Sciatic nerve (tissue), 2 donors: ENCODE measurements at places on chromosomes 3 and 15. TPM values are rescaled to one million over a fixed set of nuclear protein-coding genes. Genes with fewer than 3 reads are reported as not detected.

DNA sequence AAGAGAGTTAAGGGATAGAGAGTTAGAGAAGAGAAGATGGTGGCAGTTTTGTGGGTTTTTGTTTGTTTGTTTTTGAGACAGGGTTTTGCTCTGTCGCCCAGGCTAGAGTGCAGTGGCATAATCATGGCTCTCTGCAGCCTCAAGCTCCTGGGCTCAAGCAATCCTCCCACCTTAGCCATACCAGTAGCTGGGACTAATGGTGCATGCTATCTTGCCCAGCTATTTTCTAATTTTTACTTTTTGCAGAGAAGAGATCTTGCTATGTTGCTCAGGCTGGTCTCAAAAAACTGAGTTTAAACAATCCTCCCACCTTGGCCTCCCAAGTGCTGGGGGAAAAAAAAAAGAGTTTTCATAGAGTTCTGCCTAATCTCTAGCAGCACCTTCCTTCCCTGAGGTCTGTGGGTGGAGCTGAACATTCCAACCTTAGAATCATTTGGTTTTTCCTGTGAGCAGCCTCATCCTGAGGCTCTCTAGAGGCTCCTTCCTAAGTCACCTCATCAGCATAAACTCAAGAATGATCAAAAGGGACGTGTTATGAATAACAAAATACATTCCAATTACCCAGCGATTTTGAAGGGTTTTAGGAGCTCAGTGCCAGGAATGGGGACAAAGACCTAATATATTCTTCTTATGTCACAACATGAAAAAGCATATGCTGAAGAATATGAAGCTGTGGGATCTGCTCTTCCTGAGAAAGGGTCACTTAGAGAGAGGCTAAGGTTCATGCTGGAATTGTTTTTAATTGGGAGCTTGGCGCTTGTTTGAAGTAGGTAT, 180.6 kb downstream of the LSAMP start:
- no peak for DNase-seq

DNA sequence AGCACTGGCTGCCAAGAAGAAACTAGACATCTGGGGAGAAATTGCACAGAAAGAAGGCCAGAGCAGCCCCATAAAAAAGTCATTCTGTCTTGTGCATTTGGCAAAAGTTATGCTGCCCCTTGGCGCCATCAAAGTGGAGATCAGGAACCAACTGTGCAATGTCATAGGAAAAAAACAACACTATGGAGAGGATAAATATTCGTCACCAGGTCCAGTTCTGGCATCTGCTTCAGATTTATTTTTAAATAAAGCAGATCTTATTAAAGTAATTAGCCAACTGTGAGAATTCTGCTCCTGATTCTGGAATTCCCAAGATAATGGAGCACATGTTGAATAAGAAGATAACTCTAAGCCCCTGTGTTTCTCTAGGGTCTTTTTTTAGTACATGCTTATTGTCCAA, 500.0 kb upstream of the IL12A start:
- no peak for DNase-seq

DNA sequence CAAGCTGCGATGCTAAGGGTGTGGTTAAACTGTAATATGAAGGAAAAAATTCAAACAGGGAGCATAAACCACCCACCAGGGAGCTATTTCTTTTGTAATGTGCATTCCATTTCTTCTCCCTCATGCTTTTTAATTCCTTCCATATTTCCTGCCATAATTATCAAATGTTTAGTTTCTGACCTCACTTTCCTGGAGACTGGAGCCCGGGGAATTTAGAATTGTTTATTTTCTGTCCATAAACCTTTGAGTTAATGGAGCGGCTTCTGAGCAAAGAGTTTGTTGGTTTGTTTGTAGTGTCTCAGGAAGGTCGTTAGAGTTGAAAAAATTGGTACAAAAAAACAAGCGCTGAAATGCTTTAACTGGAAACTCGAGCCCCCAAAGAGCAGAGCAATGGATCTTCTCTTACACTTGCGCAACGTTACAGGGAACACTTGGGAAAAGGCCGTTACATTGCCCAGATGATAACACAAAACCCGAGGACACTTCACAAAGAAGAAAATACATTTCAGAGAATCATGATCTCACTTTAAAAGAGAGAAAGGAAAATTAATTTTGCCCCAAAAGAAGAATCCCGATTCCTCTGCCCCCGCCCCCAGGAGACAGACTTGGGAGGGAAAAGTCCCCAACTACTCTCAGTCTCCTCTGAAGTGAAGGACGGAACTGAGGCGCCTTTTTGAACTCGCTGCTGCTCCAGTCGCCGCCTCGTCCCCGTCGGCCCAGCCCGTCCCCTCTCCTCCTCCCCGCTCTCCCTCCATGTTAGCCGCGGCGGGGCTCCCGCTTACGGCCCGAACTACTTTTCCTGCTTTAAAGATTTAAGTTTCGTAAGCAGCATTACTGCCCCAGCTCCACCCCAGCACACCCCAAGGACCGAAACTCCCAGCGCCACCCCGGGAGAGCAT, 842 bp downstream of the FSTL1 start:
- peak; percentile 73 for DNase-seq

- DNase-seq: no peak
These were observed 19.1 kb downstream of the GPR160 start for GRCh38 chr3:170056710-170057454.

DNA sequence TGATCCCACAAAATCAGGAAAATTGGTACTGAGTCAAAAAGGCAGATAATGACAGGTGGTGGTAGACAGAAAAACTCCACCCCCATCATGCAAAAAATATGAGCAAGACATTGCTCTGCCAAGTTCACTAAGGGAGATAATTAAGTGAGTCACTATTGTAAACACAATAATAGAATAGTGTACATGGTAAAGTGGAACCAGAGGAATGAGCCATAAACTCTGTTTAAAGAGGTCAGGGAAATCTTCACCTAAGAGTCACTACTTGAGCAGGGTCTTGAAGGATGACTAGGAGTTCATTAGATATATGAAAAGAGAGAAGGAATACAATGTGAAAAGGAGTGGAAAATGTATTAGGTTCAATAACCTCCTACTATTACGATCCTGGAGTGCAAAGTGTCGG, 213.4 kb upstream of the PEX5L start:
- no peak for DNase-seq

GRCh38 chr3:119681279-119681678, 4.1 kb upstream of the COX17 start:
- no peak for DNase-seq

- no peak for DNase-seq
These were observed 14.9 kb upstream of the LEKR1 start for GRCh38 chr3:156811089-156811862.

DNA sequence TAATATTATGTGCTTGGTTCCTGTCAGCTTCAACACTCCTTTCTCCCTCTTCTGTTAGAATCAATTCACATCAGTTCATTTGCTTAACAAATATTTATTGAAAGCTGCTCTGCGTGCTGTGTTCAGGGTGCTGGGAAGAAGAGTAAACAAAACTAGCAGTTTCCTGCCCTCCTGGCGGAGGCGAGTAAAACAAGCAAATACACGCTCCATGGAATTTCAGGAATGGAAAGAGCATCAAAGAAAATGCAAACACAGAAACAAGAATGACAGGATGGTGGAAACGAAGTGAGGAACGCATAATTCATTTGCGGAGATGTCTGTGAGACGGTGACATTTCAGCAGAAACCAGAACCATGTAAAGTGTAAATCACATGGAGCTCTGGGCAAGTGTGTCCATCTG, 49.4 kb upstream of the SPTSSB start:
- DNase-seq: no peak

DNA sequence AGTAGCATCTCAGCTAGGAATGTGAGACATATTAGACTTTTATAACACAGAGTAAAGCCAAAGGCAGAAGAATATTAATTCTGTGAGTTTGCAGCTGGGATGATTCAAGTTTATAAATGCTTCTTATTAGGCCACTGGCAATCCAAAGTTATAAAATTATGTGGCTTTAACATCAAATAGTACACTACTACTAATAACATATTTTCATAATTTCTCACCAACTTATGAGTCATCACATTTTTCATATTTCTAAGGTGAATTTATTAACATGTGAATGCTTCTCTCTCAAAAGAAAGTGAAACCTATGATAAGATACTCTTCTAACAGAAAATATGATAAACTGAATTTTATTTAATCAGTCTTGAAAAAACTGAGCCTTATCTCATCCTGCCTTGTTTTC, 1348.2 kb upstream of the ALCAM start:
- no peak for DNase-seq

DNA sequence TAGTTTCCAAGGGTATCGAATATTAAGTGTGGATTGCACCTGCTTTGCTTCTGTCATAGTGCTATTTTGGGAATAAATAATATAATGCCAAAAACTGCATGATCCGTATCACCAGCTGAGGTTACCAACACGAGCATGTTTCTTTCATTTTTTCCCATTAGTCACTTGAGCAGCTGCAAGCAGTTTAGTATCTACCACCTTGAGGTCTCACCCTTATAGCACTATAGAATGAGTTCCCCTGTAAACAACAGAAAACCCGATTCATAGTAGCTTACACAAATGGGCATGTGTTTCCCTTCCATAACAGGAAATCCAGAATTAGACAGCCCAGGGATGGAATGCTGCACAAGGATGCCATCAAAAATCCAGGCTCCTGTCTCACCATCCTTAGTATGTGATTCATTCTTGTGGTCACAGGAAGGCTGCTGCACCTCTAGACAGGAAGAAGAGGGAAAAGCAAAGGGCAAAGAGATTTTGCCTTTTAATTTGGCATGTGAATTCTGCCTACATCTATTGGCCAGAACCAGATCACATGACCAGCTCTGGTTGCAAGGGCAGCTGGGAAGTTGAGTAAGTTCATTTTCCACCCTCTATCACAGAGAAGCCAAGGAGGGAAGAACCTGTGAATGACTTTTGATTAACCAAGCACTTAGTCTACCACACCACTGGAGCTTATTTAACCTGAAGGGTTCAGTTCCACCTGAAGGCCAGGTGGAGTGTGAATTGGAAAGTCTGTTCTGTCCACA, 91.3 kb upstream of the SLC25A36 start:
- DNase-seq: no peak

- no peak for DNase-seq
These were observed 67.5 kb upstream of the MME start for GRCh38 chr3:155012584-155012983.

GRCh38 chr15:74626752-74627692, 11.4 kb downstream of the CLK3 start:
- no peak for DNase-seq

GRCh38 chr15:94346282-94346681, 114.9 kb downstream of the MCTP2 start:
- no peak for DNase-seq

DNA sequence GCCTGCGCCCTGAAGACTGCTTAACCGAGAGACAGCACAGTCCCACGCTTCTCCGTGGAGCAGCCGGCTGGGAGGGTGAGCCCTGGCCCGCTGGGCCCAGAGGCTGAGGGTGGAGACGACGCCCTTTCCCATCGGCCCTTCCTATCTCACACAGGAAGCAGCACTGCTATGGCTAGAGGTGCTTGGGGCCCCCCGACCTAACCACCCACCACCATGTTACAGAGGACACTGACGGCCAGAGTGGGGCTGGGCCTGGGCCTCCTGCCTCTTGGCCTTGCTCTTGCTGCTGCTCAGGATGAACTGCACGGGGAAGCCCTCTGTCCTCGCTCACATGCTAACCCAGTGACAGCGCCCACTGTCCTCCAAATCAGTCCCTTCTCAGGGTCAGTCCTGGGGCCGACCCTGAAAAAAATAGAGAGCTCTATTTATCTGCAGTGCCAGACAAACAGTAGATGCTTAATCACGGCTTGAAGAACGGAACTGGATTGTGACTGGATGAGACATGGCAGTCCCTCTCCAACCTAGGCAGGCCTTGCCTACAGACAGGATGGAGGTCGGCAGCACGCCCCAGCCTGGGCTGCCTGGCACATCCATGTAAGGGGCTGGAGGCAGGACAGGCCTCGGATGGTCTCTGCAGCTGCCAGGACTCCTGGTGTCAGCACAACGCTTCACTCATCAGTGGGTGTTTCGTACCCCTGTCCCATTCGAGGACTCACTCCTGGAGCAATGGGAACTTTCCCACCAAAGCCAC, 14.2 kb downstream of the TMEM44 start:
- DNase-seq: no peak

DNA sequence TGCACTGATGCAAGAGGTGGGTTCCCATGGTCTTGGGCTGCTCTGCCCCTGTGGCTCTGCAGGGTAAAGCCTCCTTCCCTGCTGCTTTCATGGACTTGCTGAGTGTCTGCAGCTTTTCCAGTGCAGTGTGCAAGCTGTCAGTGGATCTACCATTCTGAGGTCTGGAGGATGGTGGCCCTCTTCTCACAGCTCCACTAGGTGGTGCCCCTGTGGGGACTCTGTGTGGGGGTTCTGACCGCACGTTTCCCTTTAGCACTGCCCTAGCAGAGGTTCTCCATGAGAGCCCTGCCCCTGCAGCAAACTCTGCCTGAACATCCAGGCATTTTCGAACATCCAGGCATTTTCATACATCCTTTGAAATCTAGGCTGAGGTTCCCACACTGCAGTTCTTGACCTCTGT, 329.8 kb upstream of the NAALADL2 start:
- no peak for DNase-seq

DNA sequence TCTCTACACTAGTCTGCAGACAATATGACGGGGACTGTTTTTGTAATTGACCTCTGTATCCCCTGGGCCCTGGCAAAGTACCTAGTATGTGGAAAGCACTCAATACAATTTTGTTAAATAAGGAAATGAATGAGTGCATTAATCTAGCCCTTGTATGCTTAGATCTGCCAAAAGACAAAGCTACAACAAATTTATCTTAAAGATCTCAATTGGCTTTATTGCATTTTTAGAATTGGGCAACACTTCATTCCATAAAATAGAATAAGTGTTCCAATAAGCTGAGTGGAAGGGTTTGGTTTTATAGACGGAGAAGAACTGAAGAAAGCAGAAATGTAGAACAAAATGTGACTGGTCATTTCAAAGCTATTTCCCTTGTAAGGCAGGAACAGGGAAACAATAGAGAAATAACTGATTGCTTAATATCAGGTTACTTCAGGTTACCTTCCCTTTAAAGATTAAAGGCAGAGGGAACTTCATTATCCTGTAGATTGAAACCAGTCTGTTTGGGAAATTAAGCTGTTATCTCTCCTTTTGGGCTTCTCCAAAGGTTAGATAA, 108.3 kb upstream of the MME start:
- no peak for DNase-seq

DNA sequence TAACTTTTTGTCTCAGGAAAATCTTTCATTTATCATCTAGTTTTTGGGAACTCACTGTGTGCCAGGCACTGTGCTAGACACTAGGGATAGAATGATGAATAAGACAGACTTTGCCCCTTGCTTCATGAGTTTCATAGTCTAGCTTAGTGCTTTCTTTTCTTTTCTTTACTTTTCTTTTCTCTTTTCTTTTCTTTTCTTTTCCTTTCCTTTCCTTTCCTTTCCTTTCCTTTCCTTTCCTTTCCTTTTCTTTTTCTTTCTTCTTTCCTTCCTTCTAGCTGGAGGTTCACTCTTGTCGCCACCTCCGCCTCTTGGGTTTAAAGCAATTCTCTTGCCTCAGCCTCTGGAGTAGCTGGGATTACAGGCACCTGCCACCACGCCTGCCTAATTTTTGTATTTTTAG, 172.9 kb downstream of the EDEM1 start:
- DNase-seq: no peak

Gene DCBLD2
- total RNA-seq: 41.8 TPM

Gene CYP1A2
- total RNA-seq: not detected

Gene MLH1
- total RNA-seq: 31.3 TPM

Gene C3orf22
- total RNA-seq: not detected

Gene RABL3
- 27.4 TPM for total RNA-seq

Gene KCNMB2
- total RNA-seq: not detected

Gene SHC4
- total RNA-seq: 74.2 TPM

Gene TLR9
- 1.1 TPM for total RNA-seq
